ENCODE measurements at places on chromosomes 3 and 15.

DNA sequence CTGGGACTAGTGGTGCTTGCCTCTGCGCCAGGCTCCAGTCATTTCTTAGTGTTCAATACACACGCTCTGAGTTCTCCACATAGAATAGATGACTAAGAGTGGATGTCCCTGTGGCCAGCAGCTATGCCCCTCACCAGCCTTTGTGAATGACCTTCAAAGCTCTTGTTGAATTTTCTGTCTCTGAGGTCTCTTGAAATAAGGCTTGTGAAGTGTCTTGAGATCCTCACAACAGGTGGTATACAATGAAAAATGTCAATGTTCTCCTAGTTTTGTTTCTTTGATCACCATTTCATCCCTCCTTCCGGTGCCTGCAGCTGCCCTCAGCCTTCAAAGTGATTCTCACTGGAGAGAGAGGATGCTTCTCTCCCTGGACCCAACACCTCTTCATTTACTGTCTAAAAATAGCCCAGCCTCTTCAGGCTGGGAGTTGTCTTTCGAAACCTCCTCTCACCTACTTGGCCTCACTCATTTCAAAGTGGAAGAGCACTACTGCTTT is 5.4 kb downstream of the MAPKBP1 start:
- peaks cover 5% of the 10 kb centered on the region for H3K4me1 ChIP-seq
- H3K4me3 ChIP-seq = no peak overlapping the region
- peak overlapping the region; percentile 6 for H3K27ac ChIP-seq
- no peaks in the 10 kb centered on the region for H3K36me3 ChIP-seq

GRCh38 chr3:159418571-159419526 is 569.8 kb upstream of the IL12A start:
- DNase-seq = no peak
- H3K27ac ChIP-seq = no peak overlapping the region
- H3K36me3 ChIP-seq = no peaks in the 10 kb centered on the region

- H3K4me1 ChIP-seq = no peaks in the 10 kb centered on the region
- H3K27me3 ChIP-seq = no peaks in the 10 kb centered on the region
- H3K4me3 ChIP-seq = no peak overlapping the region
- no peak overlapping the region for H3K27ac ChIP-seq
- no peak for DNase-seq
Measured at GRCh38 chr3:31004025-31004678, 109.7 kb upstream of the GADL1 start.

GRCh38 chr3:132285620-132285945 is 31.6 kb upstream of the ACP3 start:
- DNase-seq = no peak
- no peak overlapping the region for H3K27ac ChIP-seq
- H3K4me1 ChIP-seq = no peaks in the 10 kb centered on the region
- no peak overlapping the region for H3K4me3 ChIP-seq
- H3K27me3 ChIP-seq = no peaks in the 10 kb centered on the region

DNA sequence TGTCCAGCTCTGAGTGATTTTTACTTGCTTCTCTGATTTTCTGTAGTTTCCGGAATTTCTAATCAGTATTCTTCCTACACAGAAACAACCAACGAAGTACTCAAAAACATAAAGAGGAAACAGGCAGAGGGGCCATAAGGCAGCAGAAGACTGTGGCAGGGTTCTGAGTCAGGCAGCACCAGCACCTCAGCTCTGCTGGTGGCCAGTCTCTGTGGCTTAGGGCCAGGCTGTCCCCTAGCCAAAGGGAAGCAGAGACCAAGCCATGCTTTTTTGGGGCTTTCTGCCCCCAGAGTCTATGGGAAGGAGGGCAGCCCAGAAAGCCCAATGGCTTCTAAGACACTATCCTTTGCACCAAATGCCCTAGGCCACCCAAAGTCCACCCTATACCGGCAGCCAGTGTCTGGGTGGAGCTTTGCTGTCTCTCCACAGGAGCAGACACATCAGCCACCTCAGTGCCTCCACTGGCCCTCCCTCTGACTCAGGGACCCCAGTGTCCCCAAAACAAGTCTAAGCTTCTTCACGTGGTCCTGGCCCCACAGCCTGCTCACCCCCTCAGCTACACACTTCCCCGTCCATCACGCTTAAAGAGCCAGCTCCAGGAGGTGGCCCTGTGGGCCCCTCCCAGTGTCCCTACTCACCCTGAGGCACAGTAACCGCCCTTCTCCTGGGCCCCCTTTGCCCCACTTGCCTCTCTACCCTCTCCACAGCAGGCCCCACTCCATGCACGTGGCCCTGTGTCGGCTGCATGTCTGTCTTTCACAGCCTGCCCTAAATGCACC is 46.2 kb downstream of the CCDC12 start:
- no peaks in the 10 kb centered on the region for H3K36me3 ChIP-seq
- H3K27ac ChIP-seq = peak overlapping the region; percentile 85
- peaks cover 74% of the 10 kb centered on the region for H3K4me1 ChIP-seq
- H3K27me3 ChIP-seq = no peaks in the 10 kb centered on the region

DNA sequence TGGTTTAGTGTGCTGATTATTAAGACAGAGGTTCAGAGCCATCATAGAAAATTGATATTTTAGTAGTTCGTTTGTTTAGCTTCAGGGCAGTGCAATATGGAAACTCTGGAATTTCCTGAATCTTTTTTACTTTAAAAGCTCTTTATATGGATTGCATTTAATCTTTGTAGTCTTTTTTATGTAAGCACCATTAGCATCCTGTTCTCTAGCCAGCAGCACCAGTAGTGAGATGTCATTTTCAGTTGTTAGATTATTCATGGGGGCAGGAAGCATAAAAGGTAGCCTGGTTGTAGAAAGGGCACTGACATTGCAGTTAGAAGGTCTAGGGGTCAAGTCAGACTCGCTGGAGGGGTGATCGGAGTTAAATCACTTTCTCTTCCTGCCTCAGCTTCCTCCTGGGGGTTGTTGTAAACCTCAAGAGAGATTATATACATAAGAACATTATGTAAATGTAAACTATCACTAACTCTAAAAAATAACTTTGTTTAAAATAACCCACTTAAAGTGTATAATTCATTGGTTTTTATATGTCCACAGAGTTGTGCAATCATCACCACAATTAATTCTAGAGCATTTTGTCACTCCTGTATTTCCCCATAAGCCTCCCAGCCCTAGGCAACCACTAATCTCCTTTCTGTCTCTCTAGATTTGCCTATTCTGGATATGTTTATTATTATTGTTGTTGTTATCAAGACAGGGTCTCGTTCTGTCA is 31.4 kb upstream of the ITPKA start:
- H3K27me3 ChIP-seq = no peaks in the 10 kb centered on the region
- peaks cover 5% of the 10 kb centered on the region for H3K36me3 ChIP-seq
- no peaks in the 10 kb centered on the region for H3K4me1 ChIP-seq
- no peak for DNase-seq
- no peak overlapping the region for H3K4me3 ChIP-seq
- H3K27ac ChIP-seq = no peak overlapping the region

DNA sequence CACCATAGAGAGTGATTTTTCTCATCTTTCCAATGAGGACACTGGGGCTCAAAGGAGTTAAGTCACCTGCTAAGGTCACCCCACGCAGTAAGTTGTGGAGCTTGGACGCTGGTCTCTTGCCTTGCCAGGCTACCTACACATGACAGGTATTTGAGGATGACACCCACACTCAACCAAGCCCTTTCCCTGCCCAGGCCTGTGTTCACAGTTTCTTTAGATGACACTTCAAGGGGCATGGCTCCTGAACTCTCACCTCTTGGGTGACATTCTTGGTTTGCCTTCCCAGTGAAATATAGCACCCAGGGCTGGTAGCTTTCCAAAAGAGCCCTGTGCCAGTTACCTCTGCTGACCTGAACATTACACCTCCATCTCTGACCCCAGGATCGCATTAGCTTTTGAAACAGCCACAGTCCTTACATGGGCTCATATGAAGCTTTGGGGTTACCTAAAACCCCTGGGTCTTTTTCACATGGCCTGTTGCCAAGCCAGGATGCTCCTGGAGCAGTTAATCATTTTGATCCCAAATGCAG is 148.0 kb downstream of the RPLP1 start:
- no peak overlapping the region for H3K4me3 ChIP-seq
- no peak overlapping the region for H3K27ac ChIP-seq
- DNase-seq = no peak
- H3K27me3 ChIP-seq = no peaks in the 10 kb centered on the region
- H3K36me3 ChIP-seq = no peaks in the 10 kb centered on the region

- no peak for DNase-seq
- no peak overlapping the region for H3K27ac ChIP-seq
- H3K27me3 ChIP-seq = no peaks in the 10 kb centered on the region
Measured at GRCh38 chr3:161413855-161414210, 42.5 kb upstream of the SPTSSB start.

- DNase-seq = peak; percentile 13
- H3K27me3 ChIP-seq = no peaks in the 10 kb centered on the region
- no peak overlapping the region for H3K27ac ChIP-seq
Measured at GRCh38 chr3:193729601-193730000, 136.6 kb downstream of the OPA1 start.

GRCh38 chr3:128394033-128394432 is 72.7 kb downstream of the DNAJB8 start:
- H3K36me3 ChIP-seq = no peaks in the 10 kb centered on the region
- H3K4me1 ChIP-seq = no peaks in the 10 kb centered on the region
- H3K27me3 ChIP-seq = no peaks in the 10 kb centered on the region

DNA sequence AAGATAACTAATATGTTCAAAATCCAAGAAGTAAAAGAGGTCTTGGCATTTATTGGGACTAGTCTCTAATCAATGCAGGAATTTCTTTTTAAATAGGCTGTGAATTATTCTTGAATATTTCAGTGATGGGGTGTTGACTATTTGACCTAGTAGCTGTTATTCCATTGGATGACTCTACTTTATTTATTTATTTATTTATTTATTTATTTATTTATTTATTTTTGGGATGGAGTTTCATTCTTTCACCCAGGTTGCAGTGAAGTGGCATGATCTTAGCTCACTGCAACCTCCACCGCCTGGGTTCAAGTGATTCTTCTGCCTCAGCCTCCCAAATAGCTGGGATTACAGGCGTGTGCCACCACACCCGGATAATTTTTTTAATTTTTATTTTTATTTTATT is 1227.8 kb downstream of the ZPLD1 start:
- no peak for DNase-seq
- H3K27me3 ChIP-seq = no peaks in the 10 kb centered on the region
- H3K4me1 ChIP-seq = no peaks in the 10 kb centered on the region
- H3K36me3 ChIP-seq = no peaks in the 10 kb centered on the region

- no peak overlapping the region for H3K4me3 ChIP-seq
- no peaks in the 10 kb centered on the region for H3K36me3 ChIP-seq
- no peaks in the 10 kb centered on the region for H3K4me1 ChIP-seq
- DNase-seq = no peak
Measured at GRCh38 chr15:42595626-42596240, 20.3 kb downstream of the STARD9 start.

DNA sequence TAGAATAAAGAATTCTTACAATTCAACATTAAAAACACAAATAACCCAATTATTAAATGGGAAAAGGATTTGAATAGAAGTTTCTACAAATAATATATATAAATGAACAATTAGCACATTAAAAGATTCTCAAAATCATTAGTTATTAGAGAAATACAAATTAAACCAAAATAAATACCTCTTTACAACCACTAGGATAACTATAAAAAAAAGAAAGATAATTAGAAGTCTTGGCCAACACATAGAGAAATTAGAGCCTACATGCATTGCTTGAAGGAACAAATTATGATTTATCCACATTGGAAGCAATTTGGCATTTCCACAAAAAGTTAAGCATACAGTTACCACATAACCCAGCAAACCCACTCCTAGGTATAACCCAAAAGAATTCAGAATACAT is 502.3 kb upstream of the UBE2E2 start:
- H3K27ac ChIP-seq = no peak overlapping the region
- H3K4me3 ChIP-seq = no peak overlapping the region
- DNase-seq = no peak
- no peaks in the 10 kb centered on the region for H3K27me3 ChIP-seq
- no peaks in the 10 kb centered on the region for H3K36me3 ChIP-seq
- H3K4me1 ChIP-seq = no peaks in the 10 kb centered on the region

- H3K4me1 ChIP-seq = peaks cover 13% of the 10 kb centered on the region
- peak overlapping the region; percentile 95 for H3K4me3 ChIP-seq
- peak overlapping the region; percentile 74 for H3K27ac ChIP-seq
- H3K27me3 ChIP-seq = no peaks in the 10 kb centered on the region
- DNase-seq = no peak
- H3K36me3 ChIP-seq = no peaks in the 10 kb centered on the region
Measured at GRCh38 chr3:53880396-53881345, 1.3 kb downstream of the ACTR8 start.

- no peaks in the 10 kb centered on the region for H3K27me3 ChIP-seq
- DNase-seq = no peak
- H3K27ac ChIP-seq = no peak overlapping the region
- no peak overlapping the region for H3K4me3 ChIP-seq
- no peaks in the 10 kb centered on the region for H3K36me3 ChIP-seq
Measured at GRCh38 chr15:44435893-44436667, 8.7 kb downstream of the CTDSPL2 start.

DNA sequence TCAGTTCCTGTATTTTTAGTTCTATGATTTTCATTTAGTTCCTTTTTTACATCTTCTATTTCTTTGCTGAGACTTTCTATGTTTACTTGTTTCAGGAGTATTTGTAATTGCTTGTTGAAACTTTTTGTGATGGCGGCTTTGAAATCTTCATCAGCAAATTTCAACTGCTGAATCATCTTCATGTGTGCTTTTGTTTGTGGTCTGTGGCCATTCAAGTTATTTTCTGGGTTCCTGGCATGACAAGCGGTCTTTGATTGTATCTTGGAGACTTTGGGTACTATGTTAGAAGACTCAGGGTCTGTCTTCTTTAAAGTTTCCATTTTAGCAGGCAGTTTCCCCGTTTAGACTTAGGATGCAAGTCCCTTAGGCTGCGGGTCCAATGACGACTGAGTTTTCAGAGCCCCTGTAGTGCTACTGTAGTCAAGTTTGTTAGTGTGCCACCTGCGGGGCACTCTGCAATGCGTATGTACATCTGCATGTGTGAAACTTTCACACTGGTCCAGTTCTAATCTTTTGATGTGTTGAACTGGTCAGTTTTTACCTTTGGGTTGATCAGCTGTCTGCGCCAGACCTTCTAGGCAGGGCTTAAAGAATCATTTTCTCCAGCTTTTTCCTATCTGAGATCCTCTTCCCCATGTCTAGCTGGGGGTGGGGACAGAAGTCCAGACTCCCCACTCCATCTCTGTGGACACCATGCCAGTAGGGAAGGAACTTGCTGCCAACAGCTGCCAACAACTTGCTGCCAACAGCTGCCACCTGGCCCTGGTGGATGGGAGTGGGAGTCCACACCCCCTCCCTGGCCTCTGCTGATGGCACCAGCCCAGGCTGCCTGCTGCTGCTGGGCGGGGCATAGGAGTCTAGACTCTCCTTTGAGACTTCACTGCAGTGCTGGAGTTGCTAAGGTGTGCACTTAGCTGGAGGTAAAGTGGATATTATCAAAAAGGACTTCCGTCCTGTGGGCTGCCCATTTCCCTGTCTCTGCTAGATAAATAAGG is 190.9 kb downstream of the TJP1 start:
- H3K27me3 ChIP-seq = no peaks in the 10 kb centered on the region
- H3K4me1 ChIP-seq = no peaks in the 10 kb centered on the region
- H3K4me3 ChIP-seq = no peak overlapping the region
- H3K36me3 ChIP-seq = no peaks in the 10 kb centered on the region
- no peak overlapping the region for H3K27ac ChIP-seq
- DNase-seq = no peak
